ENCODE measurements at places on chromosomes 3 and 15.

- DNase-seq = no peak
Measured at GRCh38 chr15:35737441-35737840, 191.5 kb upstream of the DPH6 start.

DNA sequence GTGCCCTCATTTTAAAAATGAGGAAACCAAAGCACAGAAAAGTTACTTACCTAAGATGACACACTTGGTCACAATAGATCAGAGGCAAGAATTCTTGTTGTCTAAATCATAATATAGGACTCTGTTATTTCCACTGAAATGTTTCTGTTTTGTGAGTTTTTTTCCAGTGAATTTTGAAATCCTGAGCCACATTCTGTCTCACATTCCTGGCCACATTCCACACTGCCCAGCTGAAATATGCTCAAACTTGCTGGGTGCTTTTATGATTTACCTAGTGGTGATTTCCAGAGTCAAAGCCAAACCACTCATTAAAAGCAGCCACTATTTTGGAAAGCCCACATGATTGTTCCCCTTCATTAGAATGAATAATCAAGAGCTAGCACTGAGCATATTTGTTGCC lies 82.3 kb upstream of the NPHP3 start:
- peak; percentile 26 for DNase-seq

DNA sequence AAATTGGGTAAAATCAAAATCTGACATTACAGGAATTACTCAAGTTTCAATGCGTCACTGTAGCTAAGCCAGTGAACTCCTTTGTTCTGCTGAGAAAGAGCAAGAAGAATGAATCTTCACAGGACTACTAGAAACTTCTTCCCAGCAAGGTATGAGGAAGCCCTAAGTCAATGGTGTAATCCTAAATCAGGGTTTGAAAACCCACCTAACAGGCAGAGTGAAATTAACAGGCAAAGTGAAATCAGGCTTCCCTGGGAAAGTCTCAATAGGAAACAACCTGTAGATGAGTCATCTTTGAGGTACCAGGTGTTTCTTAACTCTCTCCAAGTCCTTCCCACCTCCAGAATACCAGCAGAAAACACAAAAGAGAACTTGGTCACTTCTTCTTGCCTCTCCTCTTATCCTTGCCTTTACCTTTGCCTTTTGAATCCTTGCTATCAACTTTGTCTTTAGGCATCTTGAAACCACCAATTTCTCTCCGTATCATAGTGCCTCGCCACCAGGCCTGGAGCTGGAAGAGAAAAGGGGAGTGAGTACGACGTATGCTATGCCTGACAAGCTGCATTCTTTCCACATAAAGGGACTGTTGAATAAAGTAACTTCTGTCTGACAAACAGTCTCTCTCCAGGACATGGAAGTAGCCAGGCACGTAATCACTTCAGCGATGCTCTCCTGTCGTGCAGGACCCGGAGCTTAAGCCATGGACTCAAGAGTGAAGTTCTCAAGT lies 60.6 kb upstream of the RPL35A start:
- DNase-seq = no peak

DNA sequence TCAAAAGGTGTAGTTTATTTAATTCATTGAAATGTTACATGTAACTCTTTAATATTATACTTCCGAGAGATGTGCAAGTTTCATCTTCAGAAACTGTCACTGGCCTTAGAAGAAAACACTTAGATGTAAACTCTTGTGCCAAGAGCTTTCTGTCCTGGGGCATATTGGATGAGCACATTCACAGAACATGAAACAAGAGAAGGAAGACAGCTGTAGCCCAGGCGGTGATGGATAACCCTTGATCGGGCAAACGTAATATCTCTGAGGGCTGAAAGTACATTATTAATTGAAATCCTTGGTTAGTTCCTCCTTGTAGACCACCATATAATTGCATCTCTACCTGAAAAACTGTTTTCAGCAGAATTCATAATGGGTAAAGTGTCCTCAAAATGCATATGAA lies 67.4 kb downstream of the MECOM start:
- DNase-seq = no peak

GRCh38 chr3:196423044-196423781 lies 9.0 kb downstream of the UBXN7 start:
- no peak for DNase-seq

- DNase-seq = no peak
Measured at GRCh38 chr15:34606545-34606944, 23.1 kb upstream of the GOLGA8B start.

DNA sequence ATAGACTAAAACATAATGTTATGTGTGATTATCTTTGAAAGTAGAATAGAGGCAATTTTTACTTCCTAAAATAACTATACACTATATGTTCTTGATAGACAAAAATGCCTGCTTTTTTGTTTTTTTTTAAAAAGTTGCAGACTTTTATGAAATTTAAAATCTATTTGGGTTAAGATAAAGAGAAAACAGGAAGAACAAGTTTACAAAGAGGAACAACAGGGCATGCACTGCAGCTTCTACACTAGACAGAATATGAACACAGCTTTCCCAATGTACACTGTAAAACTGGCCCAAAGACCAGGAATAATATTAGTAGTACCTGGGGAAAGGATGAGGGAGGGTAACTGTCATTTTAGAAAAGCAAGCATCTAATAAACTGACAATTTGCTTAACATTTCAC lies 53.7 kb downstream of the NR1I2 start:
- no peak for DNase-seq
